ENCODE measurements at places on chromosomes 1 and 21.

DNA sequence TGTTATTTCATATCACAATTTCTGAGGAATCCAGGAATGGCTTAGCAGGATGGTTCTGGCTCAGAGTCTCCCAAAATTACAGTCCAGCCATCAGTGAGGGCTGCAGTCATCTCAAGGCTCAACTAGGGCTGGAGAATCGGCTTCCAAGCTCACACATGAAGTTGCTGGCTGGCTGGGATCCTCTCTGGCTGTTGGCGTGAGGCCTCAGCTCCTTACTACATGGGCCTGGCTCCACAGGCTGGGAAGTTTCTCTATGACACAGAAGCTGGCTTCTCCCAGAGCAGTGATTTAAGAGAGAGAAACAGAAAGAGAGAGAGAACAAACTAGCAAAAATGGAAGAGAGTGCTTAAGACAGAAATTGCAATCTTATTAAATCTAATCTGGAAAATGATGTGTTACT lies 38.8 kb upstream of the RGS8 start:
- no peak for DNase-seq

DNA sequence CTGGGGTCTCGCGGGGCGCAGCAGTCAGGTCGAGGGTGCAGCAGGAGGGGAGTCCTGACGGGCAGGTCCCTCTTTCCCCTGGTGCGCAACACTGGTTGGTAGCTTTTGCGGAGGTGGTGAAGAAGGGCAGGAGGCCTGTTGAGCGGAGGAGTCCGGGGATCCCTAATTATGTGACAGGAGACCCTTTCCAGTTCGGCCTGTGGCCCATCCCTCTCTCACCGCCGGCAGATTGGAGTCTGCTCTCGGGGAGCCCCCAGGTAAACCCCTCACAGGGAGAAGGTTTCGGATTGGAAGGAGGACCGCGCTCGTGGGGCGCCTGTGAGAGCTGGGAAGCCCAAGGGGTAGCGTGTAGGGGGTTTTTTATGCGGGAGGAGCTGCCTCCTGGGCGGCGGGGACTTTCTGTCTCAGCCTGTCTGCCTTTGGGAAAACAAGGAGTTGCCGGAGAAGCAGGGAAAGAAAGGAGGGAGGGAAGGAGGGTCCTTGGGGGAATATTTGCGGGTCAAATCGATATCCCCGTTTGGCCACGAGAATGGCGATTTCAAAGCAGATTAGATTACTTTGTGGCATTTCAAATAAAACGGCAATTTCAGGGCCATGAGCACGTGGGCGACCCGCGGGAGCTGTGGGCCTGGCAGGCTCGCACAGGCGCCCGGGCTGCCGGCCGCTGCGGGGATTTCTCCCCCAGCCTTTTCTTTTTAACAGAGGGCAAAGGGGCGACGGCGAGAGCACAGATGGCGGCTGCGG lies 9.5 kb downstream of the SIM2 start:
- no peak for DNase-seq

DNA sequence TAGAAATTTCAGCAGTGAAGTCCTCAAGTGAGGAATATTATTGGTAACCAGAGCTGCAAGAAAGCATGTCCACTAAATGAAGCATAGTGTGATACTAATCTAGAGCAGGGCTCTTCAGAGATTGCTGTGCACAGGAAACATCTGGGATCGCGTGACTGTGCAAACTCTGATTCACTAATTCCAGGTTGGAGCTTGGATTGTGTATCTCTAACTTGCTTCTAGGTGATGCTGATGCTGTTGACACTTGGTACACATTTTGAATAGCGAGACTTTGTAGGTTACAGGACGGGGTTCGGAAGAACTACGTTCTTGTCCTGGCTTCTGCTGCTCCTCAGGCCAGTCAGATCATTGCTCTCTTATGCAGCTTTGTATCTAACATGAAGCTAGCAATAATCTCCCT lies 66.5 kb downstream of the PRRX1 start:
- DNase-seq, result no peak

- DNase-seq, result no peak
These were observed 15.9 kb downstream of the ESPN start for GRCh38 chr1:6440198-6441126.

- no peak for DNase-seq
These were observed 1135.2 kb downstream of the AMY1C start for GRCh38 chr1:104884939-104885338.

DNA sequence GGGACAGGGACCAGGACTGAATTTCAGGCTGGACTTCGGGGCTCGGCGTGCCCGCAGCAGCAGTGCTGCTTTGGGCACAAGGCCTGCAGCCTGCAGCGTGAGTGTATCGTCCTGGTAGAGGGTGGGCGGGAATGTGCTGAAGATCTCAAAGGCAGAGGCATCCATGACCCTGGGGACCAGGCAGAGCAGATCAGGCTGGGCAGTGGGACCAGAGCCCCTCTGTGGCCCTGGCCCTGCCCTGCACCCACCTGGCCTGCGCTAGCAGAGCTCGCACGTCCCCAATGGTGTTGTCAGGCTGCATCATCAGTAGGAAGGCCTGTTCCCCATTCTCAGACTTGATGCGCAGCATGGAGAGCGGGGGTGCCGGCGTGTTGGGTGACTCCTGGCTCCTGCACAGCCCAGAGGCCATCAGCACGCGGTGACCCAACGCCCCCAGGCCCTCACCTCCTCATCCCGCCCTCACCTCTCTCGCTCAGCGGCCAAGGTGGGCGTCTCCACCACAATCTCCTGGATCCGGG lies 2.6 kb downstream of the SH3BGRL3 start:
- no peak for DNase-seq

- DNase-seq, result no peak
These were observed 556 bp downstream of the MECR start for GRCh38 chr1:29230204-29230552.

DNA sequence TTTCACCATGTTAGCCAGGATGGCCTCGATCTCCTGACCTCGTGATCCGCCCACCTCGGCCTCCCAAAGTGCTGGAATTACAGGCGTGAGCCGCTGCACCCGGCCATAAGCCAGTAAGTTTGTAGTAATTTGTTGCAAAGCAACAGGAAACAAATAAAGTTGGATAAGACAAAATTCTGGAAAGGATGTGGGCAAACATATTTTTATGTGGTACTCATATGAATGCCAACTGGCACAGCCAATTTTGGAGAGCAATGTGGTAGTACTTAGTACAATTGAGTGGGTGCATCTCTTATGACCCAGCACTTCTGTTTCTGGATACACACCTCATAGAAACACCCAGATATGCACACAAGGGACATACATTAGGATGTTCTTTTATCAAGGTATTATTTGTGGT lies 8.4 kb upstream of the IL12RB2 start:
- no peak for DNase-seq

DNA sequence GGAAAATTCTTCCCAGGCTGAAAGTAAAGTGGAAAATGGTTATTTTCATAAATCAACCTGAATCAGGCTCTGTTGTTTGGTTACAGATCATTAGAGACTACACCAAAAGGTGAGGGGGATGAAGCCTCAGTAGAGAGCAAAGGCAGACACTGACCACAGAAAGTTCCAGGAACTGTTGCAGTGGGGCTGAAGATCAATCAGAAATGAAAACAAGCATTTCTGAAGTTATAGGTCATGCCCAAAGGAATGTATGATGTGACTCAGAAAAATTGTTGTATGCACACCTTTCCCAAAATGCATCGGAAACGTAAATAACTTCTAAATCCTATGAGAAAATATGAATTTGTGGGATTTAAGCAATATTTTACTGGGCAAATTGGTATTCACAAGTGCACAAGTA lies 63.3 kb downstream of the FYB2 start:
- DNase-seq, result no peak

DNA sequence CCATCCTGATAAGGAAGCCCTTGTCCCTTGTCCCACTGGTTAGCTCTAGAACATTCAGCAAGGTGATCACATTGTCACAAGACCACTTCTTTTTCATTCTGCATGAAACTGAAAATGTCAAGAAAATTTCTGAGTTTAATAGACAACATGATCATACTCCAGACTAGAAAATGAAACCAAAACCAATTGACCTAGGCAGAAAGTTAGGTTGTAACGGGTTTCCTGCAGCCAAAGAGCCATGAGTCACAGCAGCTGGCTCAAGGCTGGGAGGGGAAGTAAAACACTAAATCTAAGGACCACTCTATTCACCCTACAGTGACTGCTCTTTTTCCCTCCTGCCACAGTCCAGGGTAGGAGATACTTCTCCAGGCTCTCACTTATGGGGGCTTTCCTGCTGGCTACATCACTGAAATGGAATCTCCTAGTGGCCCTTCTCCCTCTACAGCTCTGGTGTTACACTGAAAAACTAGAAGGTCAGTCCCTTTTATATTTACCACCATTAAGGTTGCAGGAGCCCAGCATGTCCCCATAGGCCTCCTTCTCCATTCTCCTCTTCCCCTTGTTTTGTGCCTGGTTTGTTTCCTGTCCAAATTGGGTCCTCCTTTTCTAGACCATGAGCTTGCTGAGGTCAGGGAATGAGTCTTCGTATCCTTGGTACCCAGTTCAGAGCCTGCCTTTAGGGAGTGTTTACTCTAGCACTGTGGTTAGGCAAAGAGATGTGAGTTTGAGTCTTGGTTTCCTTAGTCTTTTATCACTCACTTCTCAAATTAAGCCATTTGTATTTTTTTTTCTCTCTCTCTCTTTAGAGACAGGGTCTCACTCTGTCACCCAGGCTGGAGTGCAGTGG lies 236.5 kb upstream of the JUN start:
- DNase-seq, result no peak

GRCh38 chr1:8873506-8874229 lies 4.8 kb downstream of the ENO1 start:
- DNase-seq, result peak; percentile 97

DNA sequence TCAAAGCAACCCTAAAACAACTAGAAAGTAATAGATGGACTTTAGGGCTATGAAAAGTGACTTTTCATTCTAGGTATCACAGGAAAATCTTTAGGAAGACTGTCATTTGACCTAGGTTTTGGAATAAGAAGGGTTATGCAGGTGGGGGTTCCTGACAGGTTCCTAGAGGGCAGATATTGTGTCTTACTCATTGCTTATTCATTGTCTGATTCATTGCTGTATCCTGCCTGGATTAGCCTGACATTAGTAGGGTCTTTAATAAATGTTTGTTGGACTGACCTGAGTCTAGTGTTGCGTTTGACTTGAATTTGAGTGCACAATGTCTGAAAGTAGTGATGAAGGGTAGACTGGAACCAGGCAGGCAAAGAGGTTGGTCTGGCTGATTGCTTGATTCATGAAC lies 6.0 kb downstream of the FNBP1L start:
- no peak for DNase-seq

- no peak for DNase-seq
These were observed 277.0 kb upstream of the BRINP3 start for GRCh38 chr1:190754666-190755065.

DNA sequence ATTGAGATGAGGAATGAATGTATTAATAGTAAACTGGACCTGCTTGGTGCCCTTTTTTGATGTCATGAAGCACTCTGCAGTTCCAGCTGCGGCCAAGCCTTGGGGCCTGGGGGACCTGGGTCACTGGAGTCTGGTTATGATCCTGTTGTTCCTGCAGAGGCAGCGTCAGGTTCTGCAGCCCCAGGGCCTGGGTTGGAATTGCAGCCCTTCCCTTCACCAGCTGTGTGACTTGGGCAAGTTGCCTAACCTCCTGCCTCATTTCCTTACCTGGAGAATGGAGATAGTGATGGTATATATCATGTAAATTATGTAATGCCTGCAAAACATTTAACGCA lies 9.1 kb upstream of the ATP5PO start:
- DNase-seq, result no peak

DNA sequence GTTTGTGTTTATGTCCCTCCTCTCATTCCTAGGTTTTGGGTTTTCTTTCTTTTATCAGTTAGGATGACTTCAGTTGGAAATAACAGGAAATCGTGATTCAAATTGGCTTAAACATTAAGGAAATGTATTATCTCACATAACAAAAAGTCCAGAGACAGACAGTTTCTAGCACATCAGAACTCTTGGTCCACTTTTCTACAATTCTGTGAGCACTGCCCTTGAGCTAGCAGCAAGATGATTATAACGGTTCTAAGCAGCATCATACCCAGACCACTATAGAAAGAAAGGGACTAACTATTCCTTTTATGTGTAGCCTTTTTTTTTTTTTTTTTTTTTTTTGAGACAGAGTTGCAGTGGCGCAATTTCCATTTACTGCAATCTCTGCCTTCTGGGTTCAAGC lies 18.9 kb downstream of the FCGR2B start:
- no peak for DNase-seq

- no peak for DNase-seq
These were observed 1.2 kb upstream of the ZNF124 start for GRCh38 chr1:247172996-247173395.

DNA sequence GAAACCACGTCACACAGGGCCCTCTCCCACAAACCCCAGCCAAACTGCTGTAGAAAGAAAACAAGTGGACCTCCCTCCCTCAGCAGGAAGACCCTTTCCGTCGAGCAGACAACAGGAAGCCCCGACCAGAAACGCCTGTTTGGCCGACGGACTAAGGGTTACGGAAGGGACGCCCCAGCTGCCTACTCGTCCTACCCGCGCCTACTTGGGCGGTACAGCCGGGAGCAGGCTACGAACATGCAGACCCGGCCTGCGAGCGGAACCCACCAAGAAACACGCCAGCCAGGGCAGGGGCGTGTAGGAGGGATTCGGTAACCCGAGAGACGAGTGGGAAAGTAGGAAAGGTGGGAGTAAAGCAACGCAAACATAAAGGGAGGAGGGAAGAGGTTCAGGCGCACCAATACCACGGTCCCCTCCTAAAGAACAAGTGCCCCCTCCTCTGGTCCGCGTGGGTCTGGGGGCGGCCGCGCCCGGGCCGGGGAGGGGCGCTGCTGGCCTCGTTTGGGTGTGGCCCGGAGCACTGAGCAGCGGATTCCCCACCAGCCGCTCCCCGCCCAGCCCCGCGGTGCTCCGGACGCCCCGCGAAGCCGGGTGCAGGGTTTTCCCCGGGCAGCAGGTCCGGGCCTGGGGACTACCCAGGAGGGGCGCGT lies 450 bp downstream of the S100A10 start:
- DNase-seq, result no peak

- no peak for DNase-seq
These were observed 10.6 kb downstream of the GFI1 start for GRCh38 chr1:92476071-92476631.

DNA sequence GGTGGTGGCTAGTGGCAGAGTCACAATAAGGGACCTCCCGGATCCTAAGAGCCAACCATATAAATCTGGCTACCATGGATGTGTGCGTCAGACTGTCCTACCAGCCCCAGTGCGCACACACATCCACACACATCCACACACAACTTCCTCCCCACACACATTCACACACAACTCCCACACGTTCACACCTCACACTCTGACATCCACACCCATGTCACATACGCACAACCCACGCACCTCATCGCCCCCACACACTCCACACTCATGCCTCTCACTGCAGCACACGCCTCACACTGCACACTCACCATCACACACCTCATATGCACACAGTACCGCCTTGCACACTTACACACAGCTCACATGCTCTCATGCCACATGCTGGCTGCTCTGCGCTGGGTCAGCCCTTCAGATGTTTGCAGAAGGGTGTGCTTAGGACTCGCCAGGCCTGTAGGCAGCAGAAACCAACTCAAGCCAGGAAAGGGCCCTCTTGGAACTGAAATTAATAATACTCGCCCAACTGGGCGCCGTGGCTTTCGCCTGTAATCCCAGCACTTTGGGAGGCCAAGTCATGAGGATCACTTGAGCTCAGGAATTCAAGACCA lies 3.0 kb downstream of the LDLRAD2 start:
- DNase-seq, result no peak

GRCh38 chr21:34807881-34808568 lies 139.2 kb downstream of the CLIC6 start:
- DNase-seq, result peak; percentile 89

Data from AG09309 (cell line).